ENCODE measurements at places on chromosomes 2 and 18.

DNA sequence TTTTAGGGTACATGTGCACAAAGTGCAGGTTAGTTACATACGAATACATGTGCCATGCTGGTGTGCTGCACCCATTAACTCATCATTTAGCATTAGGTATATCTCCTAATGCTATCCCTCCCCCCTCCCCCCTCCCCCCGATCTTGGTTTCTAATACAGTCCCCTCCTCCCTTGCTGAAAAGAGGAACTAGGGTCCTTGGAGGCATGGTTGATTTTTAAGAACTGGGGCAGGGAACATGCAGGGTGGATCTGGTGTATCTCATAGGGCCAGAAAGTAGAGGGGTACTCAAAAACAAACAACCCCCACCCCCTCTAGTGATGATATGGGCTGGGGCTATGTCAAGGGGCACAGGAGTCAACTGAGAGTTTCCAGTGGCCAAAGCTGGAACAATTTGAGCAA, 153.4 kb downstream of the UBR3 start:
- no peak for DNase-seq

GRCh38 chr2:32262105-32262504, 2.6 kb downstream of the NLRC4 start:
- no peak for DNase-seq

- DNase-seq: no peak
Observed at GRCh38 chr2:1676091-1676912, 68.0 kb downstream of the PXDN start.

DNA sequence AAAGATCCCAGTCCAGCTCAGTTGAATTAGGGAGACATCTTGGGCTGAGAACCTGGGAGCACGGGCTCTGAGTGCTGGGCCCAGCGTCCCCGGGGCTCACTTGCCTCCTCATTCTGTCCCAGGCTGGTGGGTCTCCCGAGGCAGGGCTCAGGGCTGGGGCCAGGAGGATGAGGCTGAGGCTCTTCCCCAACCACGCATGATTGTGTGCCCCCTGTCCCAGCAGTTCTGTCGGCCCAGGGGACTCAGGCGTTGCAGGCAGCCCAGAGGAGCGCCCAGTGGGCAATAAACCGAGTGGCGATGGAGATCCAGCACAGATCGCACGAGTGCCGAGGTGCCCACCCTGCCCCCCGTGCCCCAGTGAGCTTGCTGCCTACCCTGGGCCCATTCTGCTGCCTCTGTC, 910 bp downstream of the PRSS56 start:
- DNase-seq: no peak

- no peak for DNase-seq
Observed at GRCh38 chr18:66344227-66344626, 259.7 kb downstream of the CDH19 start.

GRCh38 chr2:177806025-177806424, 266.6 kb downstream of the PDE11A start:
- no peak for DNase-seq

DNA sequence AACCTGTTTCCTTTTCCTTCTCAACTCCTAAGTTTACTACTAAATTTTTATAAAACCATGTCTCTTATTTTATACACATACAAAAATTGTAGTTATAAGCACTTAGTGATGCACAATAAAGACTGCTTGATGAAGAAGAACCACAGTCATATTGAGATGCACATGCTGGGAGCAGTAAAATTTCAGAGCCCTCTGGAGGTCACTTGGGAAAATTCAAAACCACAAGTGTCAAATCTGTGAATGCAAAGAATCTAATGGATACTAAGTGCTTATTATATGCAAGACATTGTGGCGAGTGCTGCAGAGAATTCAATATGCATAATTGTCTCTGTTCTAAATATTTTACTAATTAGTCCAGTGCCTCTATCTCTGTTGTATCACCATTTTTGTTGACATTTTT, 180.5 kb downstream of the VWC2L start:
- no peak for DNase-seq

DNA sequence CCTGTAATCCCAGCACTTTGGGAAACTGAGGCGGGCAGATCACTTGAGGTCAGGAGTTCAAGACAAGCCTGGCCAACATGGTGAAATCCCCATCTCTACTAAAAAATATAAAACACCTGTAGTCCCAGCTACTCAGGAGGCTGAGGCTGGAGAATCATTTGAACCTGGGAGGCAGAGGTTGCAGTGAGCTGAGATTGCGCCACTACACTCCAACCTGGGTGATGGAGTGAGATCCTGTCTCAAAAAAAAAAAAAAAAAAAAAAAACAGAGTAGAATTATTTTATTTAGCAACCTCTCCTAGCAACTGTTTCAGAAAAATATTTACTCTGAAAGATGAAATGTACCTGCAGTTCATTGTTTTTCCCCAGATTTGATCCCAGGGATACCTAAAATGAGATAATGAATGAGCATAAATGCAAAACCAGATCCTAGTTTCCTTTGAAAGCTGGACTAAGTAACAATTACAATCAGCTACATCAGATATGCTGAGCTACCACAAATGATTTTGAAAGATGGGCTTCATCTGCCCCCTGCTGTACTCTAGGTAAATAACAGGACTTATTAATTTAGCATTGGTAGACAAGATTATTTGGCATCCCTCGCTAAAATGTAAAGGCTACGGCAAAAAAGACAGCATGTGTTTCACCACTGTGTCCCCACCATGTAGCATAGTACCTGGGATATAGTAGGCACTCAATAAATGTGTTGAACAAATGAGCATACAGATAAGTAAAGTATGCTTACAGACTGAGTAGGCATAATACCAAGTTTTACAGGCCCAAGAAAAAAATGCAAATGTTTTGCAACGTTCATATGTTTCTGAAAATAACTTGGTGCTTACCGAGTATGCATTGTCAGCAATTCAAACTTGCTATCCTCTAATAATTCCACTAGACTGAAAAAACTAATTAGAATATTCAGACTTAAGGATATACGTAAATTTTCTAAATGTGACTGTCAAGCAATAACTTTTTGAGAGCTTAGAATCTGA, 102.5 kb downstream of the ATL2 start:
- DNase-seq: peak; percentile 12

DNA sequence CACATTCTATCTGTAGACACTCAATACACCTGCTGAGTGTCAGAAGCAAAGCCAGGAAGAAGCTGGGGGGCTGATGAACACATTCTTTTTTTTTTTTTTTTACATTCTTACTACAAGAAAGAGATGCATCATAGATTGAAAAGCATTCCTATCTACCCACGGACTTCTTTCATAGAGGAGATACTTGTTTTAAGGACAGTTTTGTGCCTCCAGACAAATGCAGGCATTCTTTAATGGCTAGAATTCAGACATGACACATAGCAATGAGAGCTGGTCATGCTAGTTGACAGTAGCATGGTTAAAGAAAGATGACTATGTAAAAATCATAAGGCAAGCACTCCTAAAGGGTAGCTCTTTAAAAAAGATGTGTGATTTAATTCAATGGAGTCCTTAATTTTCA, 110.2 kb downstream of the EPHA4 start:
- DNase-seq: no peak

DNA sequence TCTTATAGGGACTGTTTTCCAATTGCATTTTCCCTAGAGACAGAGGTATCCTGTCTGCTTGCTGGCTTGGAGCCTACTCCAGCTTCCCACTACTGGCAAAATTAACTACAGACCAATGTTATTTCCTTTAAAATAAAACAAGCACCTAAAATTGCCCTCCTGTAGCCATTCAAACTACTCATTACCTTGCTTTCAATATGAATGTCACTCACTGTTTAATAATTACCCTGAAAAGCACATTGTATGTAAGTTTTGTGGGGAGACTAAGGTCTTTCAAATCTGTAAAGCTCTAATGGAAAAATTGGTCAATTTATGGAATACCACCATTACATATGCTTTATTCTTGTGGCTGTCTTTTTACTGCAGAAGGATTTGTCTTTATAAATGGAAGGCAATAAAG, 87.3 kb downstream of the DOCK10 start:
- no peak for DNase-seq

DNA sequence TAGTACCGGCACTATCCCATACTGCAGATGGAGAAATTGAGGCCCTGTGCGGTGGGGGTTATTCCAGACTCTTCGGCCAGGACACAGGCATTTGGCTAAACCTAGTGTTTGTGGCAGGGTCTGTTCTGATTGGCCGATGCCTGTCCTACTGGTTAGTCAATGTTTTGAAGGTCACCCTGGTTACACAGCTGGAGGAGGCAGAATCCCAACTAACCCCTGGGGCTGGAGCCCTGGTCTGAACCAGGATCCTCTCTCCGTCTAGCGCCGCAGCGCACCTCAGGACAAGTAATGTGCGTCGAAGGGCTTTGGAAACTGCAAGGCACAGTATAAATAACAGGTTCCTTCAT, 19.4 kb downstream of the TEX44 start:
- no peak for DNase-seq

GRCh38 chr18:40055262-40055661, 1899.8 kb upstream of the PIK3C3 start:
- DNase-seq: no peak

- DNase-seq: no peak
Observed at GRCh38 chr2:95323347-95324155, 26.4 kb downstream of the KCNIP3 start.

- DNase-seq: no peak
Observed at GRCh38 chr2:168814046-168814445, 11.6 kb downstream of the NOSTRIN start.

GRCh38 chr2:142290931-142291330, 160.1 kb upstream of the LRP1B start:
- no peak for DNase-seq

DNA sequence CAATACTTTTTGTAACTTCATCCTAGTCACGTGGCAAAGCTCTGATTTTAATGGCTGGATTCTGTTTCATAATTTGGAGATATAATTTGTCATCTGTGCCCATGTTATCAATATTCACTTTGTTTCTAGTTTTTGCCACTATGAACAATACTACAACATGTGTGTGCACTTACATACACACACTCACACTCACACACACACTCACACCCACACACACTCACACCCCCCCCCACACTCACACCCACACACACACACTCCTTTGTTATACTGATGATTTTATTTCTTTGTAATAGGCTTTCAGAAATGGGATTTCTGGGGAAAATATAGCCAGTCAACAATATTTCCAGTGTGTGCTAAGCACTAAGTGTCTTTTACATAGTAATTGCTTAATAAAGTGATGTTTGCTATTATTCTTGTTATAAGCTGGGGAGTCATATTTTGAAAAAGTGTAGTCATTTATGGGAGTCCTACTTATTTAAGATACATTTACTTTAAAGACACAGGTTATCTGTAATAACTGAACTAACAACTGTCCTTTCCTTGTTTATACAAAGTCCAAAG, 22.8 kb upstream of the ROCK2 start:
- DNase-seq: no peak

- DNase-seq: no peak
Observed at GRCh38 chr2:53452957-53453748, 314.5 kb upstream of the CHAC2 start.

DNA sequence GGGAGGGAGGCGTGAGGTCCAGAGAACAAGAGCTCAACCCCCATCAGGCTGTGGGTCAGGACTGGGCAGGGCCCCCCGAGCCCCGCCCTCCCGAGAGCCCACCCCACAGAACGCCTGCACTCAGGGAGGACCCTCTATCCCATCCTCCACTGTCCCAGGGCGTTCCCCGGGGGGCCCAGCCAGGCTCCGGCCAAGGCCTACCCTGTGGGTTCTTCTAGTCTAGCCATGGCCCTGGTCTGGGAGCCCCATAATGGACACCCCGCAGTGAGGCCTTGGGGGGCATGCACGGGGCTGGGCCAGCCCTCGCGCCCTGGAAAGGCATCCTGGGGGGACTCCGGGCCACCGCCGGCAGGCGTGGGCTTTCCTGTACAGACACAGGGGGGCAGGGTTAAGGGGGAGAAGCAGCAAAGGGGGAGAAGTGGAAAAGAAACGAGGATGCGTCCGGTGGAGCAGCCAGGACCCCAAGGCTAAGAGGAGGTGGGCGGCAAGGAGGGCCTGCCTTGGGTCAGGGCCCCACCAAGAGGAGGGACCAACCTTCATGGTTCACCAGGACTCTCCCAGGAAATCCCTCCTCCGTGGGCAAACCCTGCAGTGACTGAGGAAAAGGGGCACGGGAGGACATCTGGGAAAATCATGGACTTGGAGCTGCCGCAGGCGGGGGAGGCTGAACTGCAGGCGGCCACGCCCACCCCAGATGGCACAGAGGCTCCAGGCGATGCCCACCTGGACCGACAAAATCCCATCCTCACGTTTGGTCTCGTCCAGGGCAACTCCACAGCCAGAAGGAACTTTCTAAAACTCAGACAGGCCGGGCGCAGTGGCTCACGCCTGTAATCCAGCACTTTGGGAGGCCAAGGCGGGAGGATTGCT, 2.7 kb upstream of the CROCC2 start:
- DNase-seq: no peak

GRCh38 chr2:10003206-10004125, 39.9 kb upstream of the KLF11 start:
- no peak for DNase-seq

- DNase-seq: no peak
Observed at GRCh38 chr2:36373149-36373926, 17.8 kb downstream of the CRIM1 start.

GRCh38 chr2:69692424-69692823, 48.9 kb upstream of the AAK1 start:
- no peak for DNase-seq

- DNase-seq: no peak
Observed at GRCh38 chr18:48724939-48725338, 186.1 kb downstream of the CTIF start.

DNA sequence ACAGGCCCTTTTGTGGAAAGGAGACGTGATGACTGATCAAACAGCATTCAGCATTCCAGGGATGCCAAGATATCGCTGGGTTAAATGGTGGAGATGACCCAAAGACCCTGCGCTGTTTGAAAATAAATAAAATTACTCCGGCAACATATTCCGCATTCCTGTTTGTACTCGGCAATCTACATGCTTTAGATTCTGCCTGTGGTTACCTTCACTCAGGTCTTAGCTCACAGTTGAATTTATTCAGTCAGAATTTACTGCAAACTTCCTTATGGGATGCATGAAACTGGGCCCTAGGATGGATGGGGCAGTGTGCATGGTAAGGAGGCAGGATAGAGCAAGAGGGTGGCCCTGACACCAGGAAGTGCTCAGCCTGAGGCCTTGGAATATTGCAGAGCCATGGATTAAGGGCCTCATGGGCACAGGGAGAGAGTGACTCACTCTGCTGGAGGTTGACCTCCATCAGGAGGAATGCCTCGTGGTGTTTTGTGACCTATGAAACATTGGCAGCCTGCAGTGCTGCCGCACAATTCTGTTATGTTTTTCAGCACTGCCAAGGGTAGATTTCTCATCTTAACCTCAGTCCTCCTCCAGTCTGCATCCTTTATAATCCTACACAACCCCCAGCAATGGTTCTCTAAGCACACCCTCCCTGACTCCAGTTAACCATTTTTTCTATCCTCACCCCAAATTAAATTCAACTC, 321.4 kb downstream of the IRS1 start:
- DNase-seq: no peak

Measured in activated T-cell treated with anti-CD3 and anti-CD28 coated beads for 24 hours (primary cell).